ENCODE measurements at places on chromosomes 5 and 9.
A peak's percentile ranks its signal among the peaks of the same experiment; 100 is the strongest.

DNA sequence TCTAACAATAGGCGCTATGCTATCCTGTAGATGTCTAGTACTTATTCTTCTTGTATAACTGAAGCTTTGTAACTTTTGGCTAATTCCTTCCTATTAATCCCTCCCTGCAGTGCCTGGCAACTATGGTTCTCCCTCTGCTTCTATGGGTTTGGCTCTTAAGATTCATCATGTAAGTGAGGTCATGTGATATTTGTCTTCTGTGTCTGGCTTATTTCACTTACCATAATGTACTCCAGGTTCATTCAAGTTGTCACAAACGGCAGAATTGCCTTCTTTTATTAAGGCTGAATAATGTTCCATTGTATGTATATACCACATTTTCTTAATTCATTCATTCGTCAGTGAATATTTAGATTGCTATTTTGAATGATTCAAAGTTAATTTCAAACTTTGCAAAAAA, 149.9 kb upstream of the GAS1 start:
- no peak for DNase-seq

DNA sequence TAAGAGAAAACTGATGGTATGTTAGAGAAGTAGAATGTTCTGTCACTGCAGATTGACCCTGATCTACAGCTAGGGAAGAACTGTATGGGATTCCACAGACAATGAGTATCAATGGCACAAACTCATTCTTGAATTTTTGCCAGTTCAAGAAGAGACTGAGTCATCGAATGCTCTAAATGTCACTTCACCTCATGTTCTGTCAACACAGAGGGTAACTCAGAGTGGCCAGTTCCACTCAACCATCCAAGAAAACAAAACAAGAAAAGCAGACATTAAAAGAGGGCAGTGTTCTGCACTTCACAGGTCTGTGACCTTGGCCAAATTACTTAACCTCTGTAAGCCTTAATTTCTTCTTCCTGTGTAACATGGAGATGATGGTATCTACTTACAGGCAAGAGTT, 132.2 kb upstream of the HMHB1 start:
- DNase-seq = no peak

GRCh38 chr9:22469928-22470544, 23.4 kb downstream of the DMRTA1 start:
- DNase-seq = no peak

- DNase-seq = peak; percentile 56
Observed at GRCh38 chr9:113963017-113963620, 87.0 kb downstream of the ZNF618 start.

Measured in HuH-7 (cell line).